CD4-positive, CD25-positive, alpha-beta regulatory T cell (primary cell): ENCODE measurements at places on chromosomes 3 and 15. TPM values are rescaled to one million over a fixed set of nuclear protein-coding genes. Genes with fewer than 3 reads are reported as not detected.

The RAB27A gene
- polyA plus RNA-seq: 43.8 TPM

The FANCI gene
- polyA plus RNA-seq: 8.5 TPM

The FHIT gene
- polyA plus RNA-seq: 7.8 TPM

The DLG1 gene
- polyA plus RNA-seq: 31.5 TPM

GRCh38 chr3:184610245-184610871 lies 48.8 kb downstream of the EPHB3 start:
- no peak for DNase-seq

GRCh38 chr3:183085634-183086390 lies 13.5 kb downstream of the MCCC1 start:
- no peak for DNase-seq

- DNase-seq: no peak
These were observed 13.4 kb upstream of the ZNF639 start for GRCh38 chr3:179309225-179310078.

- DNase-seq: no peak
These were observed 425.8 kb upstream of the WNT5A start for GRCh38 chr3:55912880-55913279.

The ACP3 gene
- not detected for polyA plus RNA-seq

GRCh38 chr3:117439812-117440211 lies 730.2 kb downstream of the TUSC7 start:
- DNase-seq: no peak

The UROC1 gene
- not detected for polyA plus RNA-seq

GRCh38 chr3:87069971-87070370 lies 79.0 kb upstream of the VGLL3 start:
- DNase-seq: no peak

GRCh38 chr3:174755833-174756829 lies 103.0 kb upstream of the NAALADL2 start:
- no peak for DNase-seq

The ITIH1 gene
- not detected for polyA plus RNA-seq

DNA sequence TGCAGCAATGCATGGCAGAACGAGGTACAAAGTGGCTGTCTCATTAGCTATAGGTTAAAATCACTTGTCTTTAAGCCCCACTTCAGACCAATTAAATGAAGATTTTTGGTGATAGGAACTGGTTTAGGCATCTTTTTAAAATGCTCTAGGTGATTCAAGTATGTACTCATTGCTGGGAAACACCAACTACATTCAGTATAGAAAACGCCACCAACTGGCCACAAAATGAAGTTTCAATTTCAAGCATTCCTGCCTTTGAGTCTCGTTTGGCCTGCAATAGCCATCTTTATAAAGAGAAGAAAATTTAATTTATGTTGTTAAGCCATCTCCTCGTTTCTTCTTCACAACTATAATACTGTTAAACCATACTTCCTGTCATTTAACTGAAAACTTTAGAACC lies 587.9 kb downstream of the GBE1 start:
- DNase-seq: no peak

- peak; percentile 61 for DNase-seq
These were observed 9.2 kb downstream of the FAM162A start for GRCh38 chr3:122392868-122393844.

The B3GNT5 gene
- 0.47 TPM for polyA plus RNA-seq
